Urothelium cell line (cell line): ENCODE measurements at places on chromosomes 3 and 15.
A peak's percentile ranks its signal among the peaks of the same experiment; 100 is the strongest.

- DNase-seq: no peak
Observed at GRCh38 chr3:61901496-61901895, 340.1 kb downstream of the PTPRG start.

- no peak for DNase-seq
Observed at GRCh38 chr3:112090887-112091586, 4.8 kb downstream of the C3orf52 start.

DNA sequence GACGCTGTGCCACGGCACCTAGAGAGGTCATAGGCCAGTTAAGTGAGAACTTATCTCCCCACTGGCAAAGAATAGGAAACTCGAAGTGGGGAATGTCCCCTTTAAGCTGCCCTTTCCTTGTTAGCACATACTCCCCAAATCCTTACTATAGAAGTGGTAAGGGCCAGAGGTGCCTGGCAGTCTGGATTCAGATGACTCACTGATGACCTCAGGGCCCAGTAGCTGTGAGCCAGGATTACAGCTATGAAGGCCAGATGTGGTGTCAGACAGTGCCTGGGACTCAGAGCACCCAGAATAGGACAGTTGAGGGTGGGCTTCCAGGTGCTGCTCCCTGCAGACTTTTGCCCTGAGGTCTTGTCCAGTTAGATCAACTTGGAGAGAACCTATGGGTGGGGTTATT lies 37.7 kb downstream of the PDIA5 start:
- peak; percentile 36 for DNase-seq

DNA sequence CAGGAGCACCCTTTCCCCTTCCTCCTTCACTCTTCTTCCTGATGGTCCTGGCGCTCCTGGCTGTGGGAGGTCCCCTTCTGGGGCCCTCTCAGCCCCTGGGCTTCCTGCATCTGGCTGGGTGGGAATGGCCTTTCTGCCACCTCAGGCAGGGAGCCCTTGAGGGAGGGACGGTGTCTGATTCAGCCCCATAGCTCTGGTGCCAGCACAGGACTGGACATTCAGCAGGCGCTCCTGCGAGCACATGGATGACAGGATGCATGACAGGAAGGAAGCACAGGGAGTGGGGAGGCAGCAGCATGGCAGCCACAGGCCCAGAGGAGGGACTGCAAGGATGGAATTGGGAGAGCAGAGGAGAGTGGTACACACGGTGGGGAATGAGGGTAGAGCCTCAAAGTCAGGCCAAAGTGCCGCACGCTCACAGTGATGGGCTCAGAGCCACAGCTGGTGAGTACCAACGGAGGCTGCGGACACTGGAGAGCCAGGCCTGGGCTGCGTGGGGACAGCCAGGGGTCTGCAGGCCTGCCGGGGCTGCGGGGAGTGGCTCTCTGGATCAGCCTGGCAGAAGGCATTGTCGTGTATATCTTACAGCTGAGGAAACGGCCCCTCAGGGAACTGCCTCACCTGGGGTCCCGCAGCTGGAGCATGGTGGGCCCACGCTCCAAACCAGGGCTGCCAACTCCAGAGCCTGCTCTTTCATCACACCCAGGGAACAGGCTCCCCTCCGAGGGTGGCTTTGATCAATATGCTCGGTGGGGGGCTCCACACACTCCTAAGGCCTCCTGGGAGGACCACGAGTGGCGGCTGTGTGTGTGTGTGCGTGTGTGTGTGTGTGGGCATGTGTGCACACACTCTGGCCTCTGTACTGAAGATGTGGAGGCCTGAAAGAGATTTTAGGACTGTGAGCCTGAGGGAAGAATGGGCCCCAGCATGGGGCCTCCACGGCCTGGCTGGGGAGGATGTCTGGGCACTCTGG lies 51.4 kb upstream of the CTSH start:
- DNase-seq: no peak

GRCh38 chr3:27319847-27320526 lies 49.2 kb downstream of the NEK10 start:
- no peak for DNase-seq

DNA sequence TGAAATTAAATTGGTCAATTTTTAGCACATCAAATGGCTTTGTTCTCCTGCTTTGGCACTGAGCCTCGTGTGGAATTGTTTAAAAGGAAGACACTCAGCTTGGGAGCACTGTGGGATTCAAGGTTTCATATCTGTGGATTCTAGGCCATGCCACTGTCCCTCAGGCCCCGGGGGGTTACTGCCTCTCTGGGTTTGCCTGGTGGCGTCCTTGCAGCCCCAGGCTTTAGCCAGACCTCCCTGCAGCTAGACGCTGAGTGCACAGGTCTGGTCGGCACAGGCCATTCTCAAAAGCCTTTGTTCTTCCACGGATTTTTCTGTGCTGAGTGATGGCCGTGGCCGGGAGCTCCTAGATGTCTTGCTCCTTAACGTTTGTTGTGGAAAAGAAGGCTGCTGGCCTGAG lies 76.2 kb downstream of the CACNA2D3 start:
- no peak for DNase-seq

GRCh38 chr3:22714749-22715148 lies 488.4 kb upstream of the UBE2E2 start:
- DNase-seq: no peak

- no peak for DNase-seq
Observed at GRCh38 chr3:172036541-172037215, 2.7 kb upstream of the FNDC3B start.

- DNase-seq: peak; percentile 26
Observed at GRCh38 chr3:14716591-14716990, 41.6 kb downstream of the C3orf20 start.

DNA sequence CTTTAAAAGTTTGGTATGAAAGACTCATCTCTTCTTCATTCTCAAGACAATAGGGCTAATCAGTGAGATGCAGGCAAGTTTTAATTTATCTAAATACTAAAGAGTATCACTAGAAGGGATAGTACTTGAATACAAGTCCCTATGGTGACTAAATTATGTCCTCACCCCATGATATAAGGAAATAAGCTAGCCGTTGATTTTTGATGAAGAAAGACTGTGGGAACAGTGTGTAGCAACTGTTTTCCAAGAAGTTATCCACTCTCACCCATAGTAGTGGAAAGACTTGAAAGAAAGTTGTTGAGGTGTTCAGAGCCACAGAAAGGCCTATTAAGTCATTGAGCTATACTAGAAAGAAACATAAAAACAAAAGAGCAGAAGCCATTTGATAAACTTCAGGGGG lies 36.7 kb downstream of the PIK3CA start:
- no peak for DNase-seq

GRCh38 chr3:114455432-114455831 lies 161.6 kb downstream of the TIGIT start:
- DNase-seq: no peak

DNA sequence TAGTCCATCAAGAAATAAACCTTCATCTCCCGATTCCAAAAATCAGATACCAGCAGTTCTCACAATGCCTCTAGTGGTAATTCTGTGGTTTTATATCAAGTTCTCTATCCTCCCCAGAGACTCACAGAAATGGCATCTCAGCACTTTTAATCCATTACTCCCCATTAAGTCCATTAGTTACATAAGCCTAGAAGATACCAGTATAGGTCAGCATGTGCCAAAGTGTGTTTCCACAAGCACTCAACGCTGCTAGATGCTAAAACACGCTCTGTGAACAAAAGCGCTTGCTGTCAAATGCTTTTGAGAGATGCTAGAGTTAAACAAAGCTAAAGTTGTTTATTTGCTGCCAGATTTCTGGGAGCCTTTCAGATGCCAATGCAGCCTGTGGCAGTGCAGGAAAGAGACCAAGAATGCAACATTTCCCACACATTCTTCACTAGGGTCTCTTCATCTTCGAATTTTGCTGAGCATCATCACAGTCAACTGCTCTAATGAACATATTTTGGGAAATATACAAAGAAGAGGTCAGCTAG lies 918.8 kb upstream of the CFAP20DC start:
- no peak for DNase-seq

DNA sequence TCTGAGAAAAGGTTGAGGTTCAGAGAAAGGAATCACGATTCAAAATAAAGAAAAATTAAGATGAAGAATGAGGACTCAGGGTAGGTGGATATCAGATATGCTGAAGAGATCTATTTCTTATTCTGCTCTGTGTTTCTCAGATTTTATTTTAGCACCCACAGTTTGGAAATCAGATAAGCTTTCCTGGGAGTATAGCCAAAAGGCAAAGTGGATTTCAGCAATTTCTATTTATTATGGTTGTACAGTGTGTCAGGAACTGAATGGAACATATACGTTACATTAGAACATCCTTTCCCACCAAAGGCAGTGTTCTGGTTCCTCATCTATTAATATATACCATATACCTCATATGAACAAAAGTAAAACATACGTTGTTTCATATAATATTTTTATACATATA lies 18.9 kb downstream of the PEX5L start:
- no peak for DNase-seq

DNA sequence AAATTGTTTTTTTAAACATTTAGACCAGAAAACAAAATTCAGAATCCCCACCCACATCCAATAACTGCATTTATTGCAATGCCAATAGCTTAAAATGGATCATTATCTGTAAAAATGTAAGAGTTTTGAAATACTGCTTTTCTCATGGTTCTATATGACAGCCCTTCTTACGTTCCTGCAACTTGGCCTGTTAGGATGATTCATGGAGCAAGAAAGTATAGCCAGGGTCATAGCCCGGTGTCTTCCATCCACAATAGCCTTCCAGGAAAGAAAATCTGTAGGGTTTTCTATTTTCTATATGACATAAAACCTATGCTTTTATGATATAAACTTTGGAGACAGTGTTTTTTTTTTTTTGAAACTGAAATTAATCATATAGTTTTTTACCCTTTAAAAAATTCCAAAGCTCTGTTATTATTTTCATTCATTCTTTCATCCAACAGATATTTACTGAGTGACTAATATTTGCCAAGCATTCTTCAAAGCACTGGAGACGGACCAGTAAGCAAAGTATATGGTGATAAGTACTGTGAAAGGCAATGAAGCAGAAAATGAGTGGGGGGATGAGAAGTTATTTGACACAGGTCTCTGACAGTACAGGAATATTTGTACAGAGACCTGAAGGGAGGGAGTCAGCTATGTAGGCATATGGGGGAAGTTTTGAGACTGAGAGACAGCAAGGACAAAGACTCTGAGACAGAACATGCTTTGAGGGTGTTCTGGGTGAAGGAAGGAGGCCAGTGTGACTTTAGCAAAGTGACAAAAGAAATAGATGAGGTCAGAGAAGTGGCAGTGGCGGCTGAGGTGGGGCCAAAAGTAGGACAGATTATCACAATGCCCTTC lies 29.0 kb upstream of the SLC2A2 start:
- no peak for DNase-seq

GRCh38 chr15:74616366-74616939 lies 817 bp downstream of the CLK3 start:
- no peak for DNase-seq

GRCh38 chr15:85913461-85913860 lies 118.7 kb upstream of the KLHL25 start:
- DNase-seq: no peak

- DNase-seq: no peak
Observed at GRCh38 chr3:81465510-81466200, 295.8 kb downstream of the GBE1 start.

DNA sequence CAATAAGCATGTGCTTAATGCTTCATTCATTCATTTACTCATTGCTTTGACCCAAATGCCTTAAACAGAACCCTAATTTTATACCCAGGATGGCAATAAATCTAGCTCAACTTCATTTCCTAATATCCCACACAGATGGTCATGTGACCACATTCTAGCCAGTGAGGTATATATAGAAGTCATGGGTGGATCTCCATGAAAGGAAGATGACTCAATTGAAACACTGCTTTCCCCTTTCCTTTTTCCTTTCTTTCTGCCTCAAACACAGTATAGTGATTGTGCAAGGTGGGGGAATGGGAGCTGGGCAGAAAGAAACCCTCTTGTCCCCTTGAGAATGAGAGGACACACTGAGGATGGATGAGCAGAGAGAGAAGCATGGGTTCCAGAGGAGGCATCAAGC lies 183.5 kb upstream of the PRICKLE2 start:
- no peak for DNase-seq

GRCh38 chr15:39934397-39935071 lies 619 bp downstream of the EIF2AK4 start:
- DNase-seq: no peak

GRCh38 chr3:136377508-136377907 lies 127.4 kb downstream of the PCCB start:
- DNase-seq: no peak

DNA sequence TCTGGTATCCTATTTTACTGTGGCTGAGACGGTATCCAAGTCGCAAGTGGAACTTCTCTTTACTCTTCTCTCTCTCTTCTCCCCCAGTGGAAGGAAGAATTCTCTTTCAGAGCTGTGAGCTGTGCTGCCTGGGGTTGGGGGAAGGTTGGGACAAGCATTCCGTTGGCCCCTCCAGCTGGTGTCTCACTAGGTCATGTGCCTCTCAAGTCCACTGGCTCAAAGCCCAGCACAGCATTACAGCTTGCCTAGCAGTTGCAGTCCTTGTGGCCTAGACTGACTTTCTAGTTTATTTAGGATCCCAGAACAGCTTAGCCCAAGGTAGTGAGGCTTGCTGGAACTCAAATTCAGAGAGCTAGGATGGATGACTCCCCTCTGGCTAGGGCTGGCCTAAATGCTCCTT lies 76.1 kb upstream of the SPATA16 start:
- DNase-seq: no peak

DNA sequence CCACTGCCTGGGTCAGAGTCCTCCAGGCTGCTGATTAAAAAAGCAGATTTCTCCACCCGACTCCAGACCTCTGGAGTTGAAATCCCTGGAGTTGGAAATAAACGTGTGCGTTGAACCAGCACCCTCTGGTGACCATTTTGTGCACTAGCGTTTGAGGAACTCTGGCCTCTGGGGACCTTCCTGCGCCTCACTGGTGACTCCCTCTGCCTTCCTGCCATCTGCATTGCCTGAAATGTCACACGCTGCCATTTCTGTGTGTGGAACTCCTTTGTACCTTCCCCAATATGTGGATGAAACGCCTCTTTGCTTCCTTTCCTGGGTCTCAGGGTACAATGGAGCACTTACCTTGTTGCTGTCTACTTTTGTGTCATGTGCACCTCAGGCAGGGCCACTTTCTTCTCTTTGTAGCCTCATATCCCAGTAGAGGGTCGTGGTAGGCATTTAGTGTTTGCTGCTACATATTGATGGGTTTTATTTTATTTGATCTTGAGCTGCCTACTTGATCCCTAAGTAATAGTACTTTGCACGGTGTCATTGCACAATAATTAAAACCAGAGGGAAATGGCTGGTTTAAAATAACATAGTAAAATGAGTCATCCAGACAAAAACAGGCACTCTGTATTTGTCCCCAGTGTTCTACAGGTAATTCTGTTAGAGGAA lies 56.8 kb downstream of the GPR171 start:
- peak; percentile 64 for DNase-seq

DNA sequence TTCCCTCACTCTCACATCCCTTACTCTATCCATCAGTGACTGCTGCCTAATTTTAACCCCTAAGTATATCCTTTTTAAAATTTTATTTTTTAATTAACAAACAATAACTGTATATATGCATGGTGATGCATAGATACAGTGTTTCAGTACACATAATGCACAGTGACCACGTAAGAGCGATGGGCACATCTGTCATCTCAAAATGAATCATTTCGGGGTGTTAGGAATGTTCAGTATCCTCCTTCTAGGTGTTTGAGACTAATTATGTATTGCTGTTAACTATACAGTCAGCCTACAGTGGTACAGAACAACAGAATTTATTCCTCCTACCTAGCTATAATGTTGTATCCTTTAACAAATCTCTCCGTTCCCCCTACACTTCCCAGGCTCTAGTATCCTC lies 307.0 kb downstream of the FOXP1 start:
- DNase-seq: no peak

GRCh38 chr3:42501321-42501680 lies 1.1 kb upstream of the VIPR1 start:
- DNase-seq: no peak

GRCh38 chr15:94547711-94548110 lies 316.4 kb downstream of the MCTP2 start:
- no peak for DNase-seq

- DNase-seq: no peak
Observed at GRCh38 chr3:171812811-171813210, 2.5 kb upstream of the PLD1 start.
